Stomach (tissue), 19 donors: ENCODE measurements at places on chromosomes 11 and 22. TPM values are rescaled to one million over a fixed set of nuclear protein-coding genes. Genes with fewer than 3 reads are reported as not detected.

IFITM10 gene
- not detected for total RNA-seq

- peak; percentile 76 for DNase-seq
These were observed 56.8 kb downstream of the CD6 start for GRCh38 chr11:61028135-61028729.

- no peak for DNase-seq
These were observed 40.9 kb upstream of the ETS1 start for GRCh38 chr11:128628325-128628673.

TMEM86A gene
- 2.2 TPM for total RNA-seq

DNA sequence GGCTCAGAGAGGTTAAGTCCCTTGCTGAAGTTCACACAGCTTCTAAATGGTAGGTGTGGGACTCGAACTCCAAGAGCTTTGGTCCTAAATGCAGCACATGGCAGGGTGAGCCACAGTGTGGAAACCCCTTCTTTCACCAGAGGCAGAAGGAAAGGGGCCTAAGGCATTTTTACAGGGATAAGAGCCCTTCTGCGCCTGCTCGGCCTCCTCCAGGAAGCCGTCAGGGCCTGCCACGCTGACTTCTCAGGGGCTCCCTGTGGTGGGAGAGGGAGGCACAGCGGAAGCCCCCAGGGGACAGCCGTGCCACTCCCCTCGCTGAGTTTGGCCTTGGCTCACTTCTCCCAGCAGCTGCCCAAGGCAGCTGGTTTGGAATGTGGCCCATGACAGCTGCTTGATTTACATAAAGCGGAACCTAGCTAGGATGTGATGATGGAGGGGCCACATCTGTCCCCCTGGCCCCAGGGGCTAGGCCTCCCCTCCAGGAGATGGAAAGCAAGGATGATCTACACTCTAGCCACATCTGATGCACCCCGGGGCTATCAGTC lies 35.4 kb downstream of the CD82 start:
- DNase-seq: no peak

GRCh38 chr11:106231591-106231990 lies 154.1 kb downstream of the AASDHPPT start:
- no peak for DNase-seq

DNA sequence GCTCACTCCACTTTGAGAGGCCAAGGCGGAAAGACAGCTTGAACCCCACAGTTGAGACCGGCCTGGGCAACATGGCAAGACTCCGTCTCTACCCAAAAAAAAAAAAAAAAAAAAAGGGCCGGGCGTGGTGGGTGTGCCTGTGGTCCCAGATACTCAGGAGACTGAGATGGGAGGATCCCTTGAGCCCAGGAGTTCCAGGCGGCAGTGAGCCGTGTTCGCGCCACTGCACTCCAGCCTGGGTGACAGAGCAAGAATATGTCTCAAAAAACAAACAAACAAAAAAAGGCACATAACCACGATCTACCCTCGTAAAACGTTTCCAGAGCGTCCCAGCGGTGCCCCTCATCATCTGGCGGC lies 861 bp upstream of the RAD9A start:
- no peak for DNase-seq

- DNase-seq: peak; percentile 81
These were observed 61.0 kb upstream of the PLET1 start for GRCh38 chr11:112321501-112322172.

SAA2 gene
- not detected for total RNA-seq

GRCh38 chr11:115710980-115711379 lies 206.8 kb upstream of the CADM1 start:
- DNase-seq: peak; percentile 65

- no peak for DNase-seq
These were observed 23.6 kb downstream of the SLC5A12 start for GRCh38 chr11:26698224-26698623.

DNA sequence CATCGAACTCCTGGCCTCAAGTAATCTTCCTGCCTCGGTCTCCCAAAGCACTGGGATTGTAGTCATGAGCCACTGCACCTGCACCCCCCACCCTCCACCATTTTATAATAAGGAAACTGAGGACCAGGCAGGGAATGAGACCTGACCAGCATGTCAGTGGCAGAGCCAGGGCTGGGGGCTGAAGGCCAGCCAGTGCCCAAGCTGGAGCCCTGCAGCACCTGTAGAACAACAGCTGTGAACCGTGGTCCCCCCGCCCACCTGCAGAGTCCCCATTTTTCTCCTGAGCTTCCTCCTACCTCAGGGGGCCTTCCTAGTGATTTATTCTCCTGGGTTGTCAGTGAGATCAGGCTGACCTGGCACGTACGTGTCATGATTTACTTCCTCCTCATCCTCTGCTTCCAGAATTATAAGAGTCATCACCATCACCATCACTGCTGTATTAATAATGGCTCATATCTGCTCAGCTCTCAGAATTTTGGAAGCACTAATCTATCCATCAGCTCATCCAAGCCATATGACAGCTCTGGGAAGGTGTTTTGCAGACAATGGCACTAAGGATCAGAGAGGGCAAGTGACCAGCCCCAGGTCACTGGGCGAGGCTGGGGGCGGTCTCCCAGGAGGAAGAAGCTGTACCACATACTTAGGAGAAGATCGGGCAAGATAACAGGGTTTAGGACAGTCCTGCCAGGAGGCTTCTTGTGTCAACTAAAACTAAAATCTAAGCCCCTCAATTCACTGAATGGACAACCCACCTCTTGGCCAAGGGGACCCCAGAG lies 5.5 kb upstream of the SLCO2B1 start:
- no peak for DNase-seq

DNA sequence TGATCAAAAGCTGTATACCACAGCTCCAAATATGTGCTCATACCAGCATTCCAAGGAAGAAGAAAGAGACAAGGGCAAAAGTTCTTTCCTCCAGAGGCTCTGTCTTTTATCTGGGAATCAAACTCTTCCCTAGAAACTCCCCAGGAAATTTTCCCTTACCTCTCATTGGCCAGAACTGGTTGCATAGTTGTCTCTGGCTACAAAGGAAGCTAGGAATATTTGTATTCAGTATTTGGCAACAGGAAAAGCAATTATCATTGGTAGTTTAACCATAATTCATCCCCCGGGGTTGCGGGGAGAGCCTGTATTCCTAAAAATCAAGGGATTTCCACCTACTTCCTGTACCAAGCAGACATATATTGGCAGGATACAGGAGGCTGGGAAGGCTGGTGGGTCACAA lies 10.5 kb upstream of the ZFTA start:
- DNase-seq: no peak

MYO18B gene
- total RNA-seq: 1.4 TPM

- DNase-seq: no peak
These were observed 177.5 kb upstream of the TMEM45B start for GRCh38 chr11:129637983-129638776.

GRCh38 chr11:120186774-120187591 lies 23.8 kb upstream of the OAF start:
- peak; percentile 86 for DNase-seq

DNA sequence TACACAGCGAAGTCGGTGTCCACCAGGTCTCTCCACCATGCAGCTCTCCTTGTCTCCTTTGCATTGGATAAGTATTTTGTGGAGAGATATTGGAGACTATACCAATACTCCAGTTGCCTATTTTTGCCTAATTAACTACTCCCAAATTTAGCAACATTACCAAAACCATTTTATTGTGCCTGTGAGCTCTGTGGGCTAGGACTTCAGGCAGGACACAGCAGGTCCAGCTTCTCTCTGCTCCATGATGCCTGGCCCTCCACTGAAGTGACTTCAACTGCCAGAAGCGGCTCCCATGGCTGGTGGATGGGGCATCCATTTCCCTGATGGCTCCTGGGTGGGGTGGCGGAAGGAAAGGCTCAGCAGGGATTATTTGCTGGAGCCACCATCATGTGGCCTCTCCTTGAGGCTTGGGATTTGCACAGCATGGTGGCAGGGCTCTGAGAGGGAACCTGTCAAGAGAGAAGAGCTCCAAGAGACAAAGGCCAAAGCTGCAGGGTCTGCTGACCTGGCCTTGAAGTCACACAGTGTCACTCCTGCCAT lies 36.9 kb upstream of the MAPK1 start:
- DNase-seq: no peak

GRCh38 chr11:55942785-55943392 lies 6.7 kb upstream of the OR5I1 start:
- peak; percentile 73 for DNase-seq
